ENCODE measurements at places on chromosomes 7 and 10.

DNA sequence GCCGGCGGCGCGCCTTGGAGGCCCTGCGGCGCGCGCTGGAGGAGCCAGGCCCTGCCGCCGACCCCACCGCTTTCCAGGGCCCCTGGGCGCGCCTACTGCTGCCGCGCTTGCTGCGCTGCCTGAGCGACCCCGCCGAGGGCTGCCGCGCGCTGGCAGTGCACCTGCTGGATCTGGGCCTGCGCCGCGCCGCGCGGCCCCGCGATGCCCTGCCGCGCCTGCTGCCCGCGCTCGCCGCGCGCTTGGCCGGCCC, 280 bp downstream of the DNAAF5 start:
- DNase-seq, result no peak

- no peak for DNase-seq
Measured at GRCh38 chr7:115122388-115122787, 200.5 kb downstream of the MDFIC start.

- no peak for DNase-seq
Measured at GRCh38 chr10:3347413-3348182, 175.0 kb upstream of the PITRM1 start.

- DNase-seq, result no peak
Measured at GRCh38 chr10:72834183-72834825, 59.2 kb upstream of the OIT3 start.
